ENCODE measurements at places on chromosomes 5 and 9. TPM values are rescaled to one million over a fixed set of nuclear protein-coding genes. Genes with fewer than 3 reads are reported as not detected.

Gene FBXW2
- total RNA-seq, result 26.0 TPM

Gene OMD
- total RNA-seq, result not detected

Gene IFNA13
- total RNA-seq, result not detected

Gene NSUN2
- 67.2 TPM for total RNA-seq

Gene RASGEF1C
- not detected for total RNA-seq

Gene WDR36
- 85.6 TPM for total RNA-seq

Gene SLC6A19
- total RNA-seq, result not detected

Gene ITGA1
- 4.4 TPM for total RNA-seq

All from epithelial cell of umbilical artery (primary cell).